ENCODE measurements at places on chromosomes 16 and 17.
A peak's percentile ranks its signal among the peaks of the same experiment; 100 is the strongest.

GRCh38 chr17:49629447-49629846, 48.5 kb downstream of the SPOP start:
- no peak for DNase-seq

GRCh38 chr16:67917852-67918236, 13.8 kb downstream of the CTRL start:
- no peak for DNase-seq

- no peak for DNase-seq
Observed at GRCh38 chr16:84205976-84206691, 15.2 kb downstream of the ADAD2 start.

- no peak for DNase-seq
Observed at GRCh38 chr16:77896415-77897128, 108.2 kb downstream of the VAT1L start.

DNA sequence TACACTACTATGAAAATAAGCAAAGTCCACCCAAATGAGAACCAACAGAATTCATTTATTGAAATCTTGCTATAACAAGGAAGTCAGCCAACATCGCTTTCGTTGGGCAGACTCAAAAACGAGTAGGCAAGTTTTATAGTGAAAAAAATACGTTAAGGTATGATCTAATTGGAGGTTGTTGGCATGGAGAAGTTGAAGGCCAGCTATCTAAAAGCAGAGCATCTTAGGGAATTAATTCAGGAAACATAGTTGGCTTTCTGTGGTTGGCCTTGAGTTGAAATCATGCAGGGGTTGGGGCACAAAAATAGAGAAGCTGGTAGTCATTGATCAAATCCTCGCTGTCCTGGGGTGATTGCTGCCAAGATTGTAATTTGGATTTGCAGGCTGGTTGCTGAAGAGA, 118.3 kb downstream of the PPM1E start:
- DNase-seq: no peak

GRCh38 chr16:69190598-69190997, 3.6 kb downstream of the SNTB2 start:
- no peak for DNase-seq

DNA sequence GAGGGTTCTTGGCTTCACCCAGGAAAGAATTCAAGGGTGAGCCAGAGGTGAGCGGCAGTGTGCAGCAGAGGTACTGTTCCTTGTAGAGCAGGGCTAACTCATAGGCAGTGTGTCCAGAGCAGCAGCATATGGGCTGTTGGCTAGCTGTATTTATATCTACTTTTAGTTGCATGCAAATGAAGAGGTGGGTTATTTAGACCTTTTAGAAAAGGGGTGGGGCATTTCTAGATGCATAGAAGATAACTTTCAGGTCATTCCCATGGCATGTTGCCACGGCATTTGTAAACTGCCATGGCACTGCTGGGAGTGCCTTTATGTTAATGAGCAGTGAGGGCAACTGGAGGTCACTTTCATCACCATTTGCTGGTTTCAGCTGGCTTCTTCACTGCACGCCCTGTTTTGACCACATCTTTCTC, 141.0 kb downstream of the STX8 start:
- DNase-seq: peak; percentile 8

GRCh38 chr16:66265048-66265415, 101.5 kb upstream of the CDH5 start:
- no peak for DNase-seq

DNA sequence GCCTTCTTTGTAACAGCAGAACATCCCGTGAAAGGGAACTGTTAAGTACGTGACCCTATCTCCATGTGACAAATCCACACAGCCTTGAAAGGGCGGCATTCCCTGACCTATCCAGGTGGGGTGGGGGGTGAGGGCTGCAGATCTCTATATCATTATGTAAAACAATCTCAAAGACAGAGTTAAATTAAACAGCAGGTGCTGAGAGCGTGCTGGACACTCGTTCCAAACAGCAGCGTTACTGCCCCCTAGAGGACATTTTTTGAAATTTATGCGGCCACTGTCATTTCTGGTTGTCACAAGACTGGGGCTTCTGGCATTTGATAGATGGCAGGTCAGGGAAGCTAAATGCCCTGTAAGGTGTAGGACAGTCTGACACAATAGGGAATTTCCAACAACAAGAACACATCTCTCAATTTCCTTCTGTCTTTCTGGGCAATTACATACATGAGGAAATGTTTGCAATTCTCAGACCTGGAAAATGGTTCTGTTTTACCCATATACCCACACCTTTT, 6.7 kb upstream of the SLC25A39 start:
- no peak for DNase-seq

DNA sequence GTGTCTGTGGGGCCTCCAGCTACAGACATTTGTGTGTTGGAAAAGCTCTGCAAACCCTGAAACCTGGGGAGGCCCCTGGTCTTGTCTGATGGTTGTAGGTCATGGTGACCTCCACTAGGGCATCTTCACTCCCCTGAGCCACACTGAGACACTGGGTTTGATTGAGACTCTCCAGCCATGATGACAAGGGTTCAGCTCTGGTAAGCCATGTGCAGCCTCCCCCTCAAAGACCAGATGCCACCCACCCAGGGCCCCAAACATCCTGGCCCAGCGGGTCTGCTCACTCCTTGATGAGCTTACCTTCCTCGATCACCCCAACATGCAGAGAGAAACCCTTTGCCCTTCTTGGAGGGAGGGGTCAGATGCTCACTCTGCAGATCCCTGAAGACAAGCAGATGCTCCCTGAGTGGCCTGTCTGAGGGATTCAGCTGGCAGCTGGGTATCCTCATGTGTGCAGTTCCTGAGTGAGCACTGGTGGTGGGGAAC, 101.6 kb downstream of the METRNL start:
- no peak for DNase-seq

DNA sequence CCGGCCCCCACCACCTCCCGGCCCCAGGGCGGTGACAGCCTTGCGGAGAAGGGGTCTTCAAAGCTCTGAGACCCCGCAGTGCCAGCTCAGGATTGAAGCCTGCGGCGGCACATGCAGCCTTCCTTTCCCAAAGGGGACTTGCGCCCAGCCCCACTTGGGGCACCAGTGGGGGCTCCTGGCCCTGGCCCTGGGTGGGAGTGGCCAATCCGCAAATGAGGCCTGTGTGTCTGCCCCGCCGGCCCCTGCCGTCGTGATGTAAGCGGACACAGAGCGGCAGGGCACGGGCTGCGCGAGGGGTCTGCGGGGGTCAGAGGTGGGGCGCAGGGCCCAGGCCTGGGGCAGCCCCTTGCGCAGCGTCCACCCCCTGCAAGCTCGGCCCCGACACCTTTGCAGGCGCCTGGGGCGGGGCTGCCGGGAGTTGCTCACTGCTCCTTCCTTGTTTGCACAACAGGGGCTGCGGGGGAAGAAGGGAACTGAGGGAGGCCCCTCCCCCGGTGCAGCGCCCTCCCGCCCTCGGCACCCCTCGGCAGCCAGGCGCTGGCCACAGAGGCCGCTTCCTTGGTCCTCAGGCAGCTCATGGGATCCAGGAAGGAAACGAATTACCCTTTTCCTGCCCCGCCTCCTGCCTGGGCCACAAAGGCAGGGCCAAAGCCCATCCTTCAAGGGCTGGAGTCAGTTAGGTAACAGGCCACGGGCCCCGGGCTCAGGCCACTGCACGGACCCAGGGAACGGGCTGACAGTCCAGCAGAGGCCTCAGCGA, 2.9 kb downstream of the SLC16A3 start:
- no peak for DNase-seq

- no peak for DNase-seq
Observed at GRCh38 chr16:84360170-84360569, 8.2 kb upstream of the ATP2C2 start.

GRCh38 chr17:43779145-43780125, 658 bp upstream of the DUSP3 start:
- no peak for DNase-seq

- no peak for DNase-seq
Observed at GRCh38 chr17:72618001-72618509, 474.4 kb downstream of the SLC39A11 start.

DNA sequence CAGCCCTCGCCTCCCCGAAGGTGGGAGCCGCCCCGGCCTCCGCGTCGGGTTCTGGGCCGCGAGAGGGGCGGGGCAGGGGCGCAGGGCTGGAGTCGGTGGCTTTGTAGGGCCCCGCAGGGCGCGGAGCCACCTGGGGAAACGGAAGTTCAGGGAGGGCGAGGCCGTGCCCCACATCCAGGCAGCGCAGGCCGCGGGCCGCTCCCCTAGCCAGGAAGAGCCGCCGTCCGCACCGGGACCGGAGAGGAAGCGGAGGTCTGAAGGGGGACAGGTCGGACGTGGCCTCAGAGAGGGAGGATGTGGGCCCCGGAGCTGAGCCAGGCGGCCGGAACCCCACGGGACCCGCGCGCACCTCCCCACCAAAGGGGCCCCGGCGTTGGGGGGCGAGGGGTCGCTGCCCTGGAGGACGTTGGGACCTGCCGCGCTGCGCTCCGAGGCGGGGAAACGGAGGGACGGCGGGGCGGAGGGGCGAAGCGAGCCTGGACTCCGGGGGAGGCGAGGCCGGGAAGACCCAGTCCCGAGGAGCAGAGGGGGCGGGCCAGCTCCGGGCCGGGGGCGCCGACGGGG, 482 bp upstream of the SLC16A3 start:
- DNase-seq: peak; percentile 41

- no peak for DNase-seq
Observed at GRCh38 chr17:18990331-18990730, 14.2 kb downstream of the FAM83G start.

GRCh38 chr17:12048843-12049473, 28.3 kb downstream of the MAP2K4 start:
- no peak for DNase-seq

DNA sequence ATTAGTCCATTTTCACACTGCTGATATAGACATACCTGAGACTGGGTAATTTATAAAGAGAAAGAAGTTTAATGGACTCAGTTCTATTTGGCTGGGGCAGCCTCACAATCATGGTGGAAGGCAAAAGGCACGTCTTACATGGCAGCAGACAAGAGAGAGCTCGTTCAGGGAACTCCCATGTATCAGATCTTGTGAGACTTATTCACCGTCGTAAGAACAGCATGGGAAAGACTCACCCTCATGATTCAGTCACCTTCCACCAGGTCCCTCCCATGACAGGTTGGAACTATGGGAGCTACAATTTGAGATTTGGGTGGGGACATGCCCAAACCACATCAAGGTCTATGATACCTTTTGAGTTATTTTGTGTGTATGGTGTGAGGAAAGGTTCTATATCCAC, 66.9 kb downstream of the METRNL start:
- no peak for DNase-seq

DNA sequence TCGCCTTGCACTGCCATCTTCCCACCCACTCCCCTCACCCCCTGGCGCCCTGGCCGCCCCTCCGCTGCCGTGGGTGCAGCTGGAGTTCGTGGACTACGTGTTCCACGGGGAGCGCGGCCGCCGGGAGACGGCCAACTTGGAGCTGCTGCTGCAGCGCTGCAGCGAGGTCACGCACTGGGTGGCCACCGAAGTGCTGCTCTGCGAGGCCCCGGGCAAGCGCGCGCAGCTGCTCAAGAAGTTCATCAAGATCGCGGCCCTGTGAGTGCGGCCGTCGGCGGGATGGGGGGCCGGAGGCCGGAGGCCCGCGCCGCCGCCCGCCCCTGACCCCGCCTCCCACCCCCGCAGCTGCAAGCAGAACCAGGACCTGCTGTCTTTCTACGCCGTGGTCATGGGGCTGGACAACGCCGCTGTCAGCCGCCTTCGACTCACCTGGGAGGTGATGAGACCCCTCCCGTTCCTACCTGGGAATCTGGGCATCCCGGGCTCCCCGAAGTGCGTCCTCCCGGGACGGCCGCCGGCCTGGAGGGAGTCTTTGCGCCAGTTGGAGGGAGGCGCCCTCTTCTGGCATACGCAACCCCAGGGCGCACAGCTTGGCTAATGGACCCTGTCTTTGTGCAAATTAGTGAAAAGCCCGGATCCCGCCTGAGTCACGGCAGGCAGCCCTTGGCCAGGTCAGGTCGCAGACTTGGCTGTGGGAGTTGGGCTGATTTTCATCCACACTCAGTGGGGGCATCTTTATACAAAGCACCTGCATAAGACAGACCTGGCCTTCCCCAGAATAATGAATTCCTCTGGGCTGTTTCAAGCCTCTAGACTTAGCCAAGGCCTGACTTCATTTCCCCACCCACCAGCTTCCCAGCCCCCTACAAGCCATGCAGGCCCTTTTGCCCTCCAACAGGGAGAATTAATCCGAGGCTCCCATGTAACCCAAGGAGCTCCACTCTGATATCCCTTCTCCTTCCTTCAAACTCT, 14.3 kb downstream of the RAPGEFL1 start:
- DNase-seq: peak; percentile 31

- DNase-seq: no peak
Observed at GRCh38 chr17:10116753-10117420, 81.5 kb downstream of the GAS7 start.

DNA sequence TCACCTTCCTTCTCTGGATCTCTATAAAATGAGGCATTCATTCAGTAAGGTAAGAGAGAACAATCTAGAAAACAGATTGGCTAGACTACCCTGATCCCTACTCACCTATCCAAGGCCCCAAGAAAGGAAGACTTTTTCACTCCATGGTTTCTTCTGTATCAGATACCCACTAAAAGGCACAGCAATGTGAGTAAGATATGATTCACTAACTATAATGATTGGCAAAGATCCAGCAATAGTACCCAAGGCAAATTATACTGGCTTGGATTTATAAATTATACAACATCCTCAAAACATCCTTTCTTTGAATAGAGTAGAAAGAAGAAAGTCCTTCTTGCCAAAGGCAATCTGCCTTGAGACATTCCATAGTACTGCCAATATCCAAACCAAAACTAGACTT, 1432.0 kb upstream of the GOT2 start:
- DNase-seq: no peak

- DNase-seq: no peak
Observed at GRCh38 chr17:11353601-11354000, 112.6 kb downstream of the SHISA6 start.

- no peak for DNase-seq
Observed at GRCh38 chr17:50252781-50253180, 21.5 kb upstream of the TMEM92 start.

- DNase-seq: no peak
Observed at GRCh38 chr17:80126449-80126715, 20.5 kb downstream of the EIF4A3 start.

- DNase-seq: no peak
Observed at GRCh38 chr16:19359556-19359955, 58.1 kb upstream of the TMC5 start.

DNA sequence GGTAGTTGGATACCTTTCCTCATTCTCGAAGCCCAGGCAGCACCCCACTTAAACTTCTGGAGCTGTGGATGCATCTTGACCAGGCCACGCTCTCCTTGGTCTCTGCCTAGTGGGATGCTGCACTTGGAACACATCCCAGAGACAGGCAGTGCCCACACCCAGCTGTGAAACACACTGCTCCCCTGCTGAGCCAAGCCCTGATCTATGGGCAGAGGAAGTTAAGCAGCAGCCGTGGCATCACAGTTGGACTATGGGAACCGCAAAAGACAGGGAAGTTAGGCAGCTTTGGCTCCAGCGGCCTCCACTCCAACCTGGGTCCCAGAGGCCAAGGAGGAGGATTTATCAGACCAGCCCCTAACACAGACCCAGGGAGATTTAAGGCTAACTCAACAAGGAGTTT, 284.8 kb upstream of the CCL2 start:
- no peak for DNase-seq

DNA sequence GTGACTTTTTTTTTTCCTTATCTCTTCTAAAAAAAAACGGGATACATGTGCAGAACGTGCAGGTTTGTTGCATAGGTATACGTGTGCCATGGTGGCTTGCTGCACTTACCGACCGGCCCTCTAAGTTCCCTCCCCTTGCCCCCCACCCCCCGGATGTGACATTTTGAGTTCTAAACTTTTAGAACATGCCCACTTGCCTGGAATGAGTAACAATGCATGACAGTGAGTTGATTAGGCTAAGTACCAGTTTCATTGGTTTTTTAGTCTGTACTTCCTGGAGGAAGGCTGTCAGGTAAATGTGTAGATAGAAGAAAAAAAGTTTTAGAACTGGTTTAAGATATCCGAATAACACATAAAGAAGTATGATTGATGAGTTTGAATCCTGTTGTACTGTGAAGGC, 4.0 kb downstream of the BPTF start:
- DNase-seq: peak; percentile 61
